NCI-H1694 (cell line): ENCODE measurements at places on chromosomes 1 and 21.

DNA sequence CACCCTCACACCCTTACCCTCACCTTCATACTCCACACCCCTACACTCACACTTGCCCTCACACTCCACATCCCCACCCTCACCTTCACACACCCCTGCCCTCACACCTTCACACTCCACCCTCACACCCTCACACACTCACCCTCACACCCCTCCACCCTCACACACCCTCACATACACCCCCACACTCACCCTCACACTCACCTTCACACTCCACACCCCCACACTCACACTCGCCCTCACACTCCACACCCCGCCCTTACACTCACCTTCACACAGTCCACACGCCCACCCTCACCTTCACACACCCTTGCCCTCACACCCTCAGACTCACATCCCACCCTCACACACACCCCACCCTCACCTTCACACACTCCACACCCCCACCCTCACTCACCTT, 43.6 kb upstream of the EDN2 start:
- no peak for DNase-seq

DNA sequence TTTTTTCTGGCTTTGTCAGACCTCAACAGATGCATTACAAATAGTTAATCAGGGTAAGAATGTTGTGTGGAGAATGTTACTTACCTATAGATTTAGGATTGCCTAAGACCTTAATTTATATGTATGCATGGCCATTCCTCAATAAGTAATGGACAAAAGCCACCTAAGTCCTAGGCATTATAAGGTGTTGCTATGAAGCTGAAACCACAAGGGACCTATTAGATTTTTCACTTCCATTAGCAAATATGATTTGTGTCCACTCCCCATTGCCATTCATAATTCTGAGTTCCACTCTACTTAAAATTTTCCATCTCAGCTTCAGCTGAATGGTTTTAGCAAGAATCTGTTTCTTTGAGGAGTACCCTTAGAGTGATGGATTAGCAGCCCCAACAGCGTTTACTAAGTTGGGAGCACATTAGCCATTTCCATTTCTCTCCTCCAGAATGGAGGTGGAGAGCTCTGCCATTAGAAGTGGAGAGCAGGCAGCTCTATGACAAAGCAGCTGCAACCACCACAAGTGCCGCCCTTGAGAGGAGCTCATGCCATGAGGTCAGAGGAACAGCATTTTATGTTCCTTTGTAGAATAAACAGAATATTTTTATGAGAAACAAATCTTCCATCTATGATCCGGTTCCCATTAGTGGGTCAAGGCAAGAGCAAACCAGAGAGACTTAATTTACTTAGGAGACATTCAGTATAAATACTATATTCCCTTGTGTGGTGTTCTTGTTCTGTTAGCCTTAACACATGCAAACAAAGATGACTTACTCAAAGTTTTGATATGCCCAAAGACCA, 28.9 kb upstream of the C1orf87 start:
- no peak for DNase-seq

DNA sequence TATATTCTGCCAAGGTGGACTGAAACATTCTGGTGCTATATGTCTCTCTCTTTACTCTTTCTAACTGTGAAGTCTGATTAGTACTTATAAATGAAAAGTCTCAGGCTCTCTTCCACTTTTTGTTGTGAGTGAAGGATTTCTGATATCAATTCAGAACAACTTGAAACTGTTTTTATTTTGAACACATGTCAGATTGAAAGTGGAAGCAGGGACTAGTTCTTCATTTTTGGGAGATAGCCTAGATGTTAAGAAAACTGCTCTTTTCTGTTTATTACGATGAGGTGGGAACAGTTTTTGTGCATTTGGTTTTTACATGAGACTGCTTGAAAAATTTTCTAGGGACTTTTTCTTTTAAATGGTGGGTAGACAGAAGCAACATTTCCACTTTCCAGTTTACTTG, 14.5 kb upstream of the GBP3 start:
- no peak for DNase-seq

- no peak for DNase-seq
These were observed 302.6 kb upstream of the PTBP2 start for GRCh38 chr1:96418969-96419368.

- no peak for DNase-seq
These were observed 16.9 kb upstream of the SAMD11 start for GRCh38 chr1:906600-907420.

GRCh38 chr1:214638997-214639396, 36.0 kb downstream of the CENPF start:
- DNase-seq, result no peak

DNA sequence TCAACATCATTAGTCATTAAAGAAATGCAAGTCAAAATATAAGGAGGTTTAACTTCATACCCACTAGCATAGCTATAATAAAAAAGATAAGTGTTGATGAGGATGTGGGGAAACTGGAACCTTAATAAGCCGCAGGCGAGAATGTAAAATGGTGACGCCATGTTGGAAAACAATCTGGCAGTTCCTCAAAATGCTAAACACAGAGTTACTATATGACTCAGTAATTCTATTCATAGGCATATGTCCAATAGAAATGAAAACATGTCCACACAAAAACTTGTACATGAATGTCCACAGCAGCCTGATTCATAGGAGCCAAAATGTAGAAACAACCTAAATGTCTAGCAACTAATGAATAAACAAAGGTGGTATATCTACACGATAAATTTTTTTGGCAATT, 23.2 kb downstream of the DDX59 start:
- DNase-seq, result no peak

DNA sequence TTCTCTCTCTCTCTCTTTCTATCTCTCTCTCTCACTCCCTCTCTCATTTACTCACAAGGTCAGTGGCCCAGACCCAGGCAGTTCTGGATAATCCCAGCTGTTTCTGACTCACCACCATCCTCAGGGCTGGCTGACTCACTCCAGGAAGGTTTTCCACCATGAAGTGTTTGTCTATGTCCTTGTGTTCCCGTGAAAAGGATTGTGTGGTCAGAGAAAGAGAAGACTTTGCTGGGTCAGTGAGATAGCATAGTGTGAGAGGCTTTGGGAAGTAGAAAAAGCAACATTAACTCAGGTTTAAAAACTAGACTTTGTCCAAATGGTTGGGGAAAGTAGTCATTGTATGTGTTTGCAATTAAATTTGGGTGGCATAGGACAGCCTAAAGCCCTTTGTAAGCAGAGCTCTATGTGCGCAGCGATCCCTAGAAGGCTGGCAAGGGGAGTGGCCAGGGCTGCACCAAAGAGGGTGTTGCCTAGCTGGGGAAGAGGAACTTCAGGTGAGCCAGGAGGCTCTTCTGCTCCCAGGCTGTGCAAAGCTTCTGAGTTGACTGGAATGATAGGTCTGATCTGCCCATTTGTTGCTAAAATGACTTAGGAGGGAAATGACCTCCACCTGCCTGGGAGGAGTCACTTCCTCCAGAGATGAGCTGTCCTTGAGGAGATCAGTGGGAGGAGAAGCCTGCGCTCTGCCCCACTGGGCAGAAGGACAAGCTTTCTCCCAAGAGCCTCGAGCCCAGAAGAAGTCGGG, 4.9 kb upstream of the CAPN2 start:
- DNase-seq, result no peak

DNA sequence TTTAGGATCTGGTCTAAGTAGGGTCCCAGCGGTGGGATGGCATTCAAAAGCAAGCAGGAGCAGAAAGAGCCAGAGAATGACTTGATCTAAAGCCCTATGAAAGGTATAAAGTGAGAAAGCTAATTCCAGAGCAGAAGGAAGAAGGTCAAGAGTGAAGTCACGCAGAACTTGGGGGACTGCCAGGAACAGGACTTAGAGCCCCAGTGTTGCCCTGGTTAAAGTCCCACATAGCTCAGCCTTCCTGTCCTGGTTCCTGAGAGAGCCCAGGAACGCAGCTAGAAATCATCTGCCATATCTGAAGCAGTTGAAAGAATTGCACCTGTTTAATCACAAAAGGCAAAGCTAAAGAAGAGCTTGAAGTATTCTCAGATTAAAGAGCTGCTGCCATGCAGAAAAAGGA, 160.6 kb upstream of the ATP1B1 start:
- no peak for DNase-seq

- DNase-seq, result peak; percentile 16
These were observed 669 bp downstream of the XPR1 start for GRCh38 chr1:180632326-180633056.

GRCh38 chr1:173249349-173249748, 42.2 kb upstream of the TNFSF4 start:
- no peak for DNase-seq

DNA sequence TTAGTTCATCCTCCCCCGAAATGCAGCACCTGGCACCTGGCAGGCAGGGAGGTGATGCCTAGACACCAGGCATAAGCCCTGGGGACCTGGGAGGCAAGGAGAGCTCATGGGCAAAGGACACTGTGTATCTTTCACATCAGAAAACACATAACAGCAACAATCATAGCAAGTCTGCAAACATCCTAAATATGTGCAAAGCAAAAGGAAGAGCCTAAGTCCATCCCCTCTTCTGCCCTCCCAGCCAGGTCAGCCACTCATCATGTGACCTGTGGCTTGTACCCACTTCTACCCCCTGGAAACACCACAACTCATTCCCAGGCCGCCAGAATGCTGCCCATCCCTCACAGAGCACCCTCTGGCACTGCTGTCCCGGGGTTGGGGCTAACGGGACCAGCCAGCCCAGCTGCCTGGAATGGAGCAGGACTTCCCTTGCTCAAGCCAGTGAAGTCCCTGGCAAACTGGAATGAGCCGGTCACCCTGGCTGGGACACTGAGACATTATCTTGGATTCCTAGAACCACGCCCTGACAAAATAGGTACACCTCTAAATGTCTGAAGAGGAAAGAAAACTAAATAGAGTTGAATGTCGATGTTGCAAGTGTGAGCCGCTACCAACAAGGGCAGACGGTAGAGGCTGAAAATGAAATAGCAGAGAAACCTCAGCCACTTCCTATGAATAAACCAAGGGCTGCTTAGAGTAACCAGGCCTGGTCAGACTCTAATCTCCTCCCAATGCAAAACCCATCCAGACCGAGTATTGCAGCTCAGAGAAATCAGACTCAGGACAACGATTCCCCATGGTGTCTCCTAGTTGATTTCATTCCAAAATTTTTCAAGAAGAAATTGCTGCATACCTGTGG, 29.4 kb downstream of the TMPRSS2 start:
- no peak for DNase-seq

- no peak for DNase-seq
These were observed 71.7 kb upstream of the TNFSF18 start for GRCh38 chr1:173122344-173122935.

GRCh38 chr1:198531891-198532290, 8.6 kb downstream of the ATP6V1G3 start:
- DNase-seq, result peak; percentile 24

GRCh38 chr1:225651872-225652728, 823 bp downstream of the ENAH start:
- peak; percentile 38 for DNase-seq

- DNase-seq, result no peak
These were observed 20.6 kb upstream of the PLEKHA6 start for GRCh38 chr1:204380293-204380831.

DNA sequence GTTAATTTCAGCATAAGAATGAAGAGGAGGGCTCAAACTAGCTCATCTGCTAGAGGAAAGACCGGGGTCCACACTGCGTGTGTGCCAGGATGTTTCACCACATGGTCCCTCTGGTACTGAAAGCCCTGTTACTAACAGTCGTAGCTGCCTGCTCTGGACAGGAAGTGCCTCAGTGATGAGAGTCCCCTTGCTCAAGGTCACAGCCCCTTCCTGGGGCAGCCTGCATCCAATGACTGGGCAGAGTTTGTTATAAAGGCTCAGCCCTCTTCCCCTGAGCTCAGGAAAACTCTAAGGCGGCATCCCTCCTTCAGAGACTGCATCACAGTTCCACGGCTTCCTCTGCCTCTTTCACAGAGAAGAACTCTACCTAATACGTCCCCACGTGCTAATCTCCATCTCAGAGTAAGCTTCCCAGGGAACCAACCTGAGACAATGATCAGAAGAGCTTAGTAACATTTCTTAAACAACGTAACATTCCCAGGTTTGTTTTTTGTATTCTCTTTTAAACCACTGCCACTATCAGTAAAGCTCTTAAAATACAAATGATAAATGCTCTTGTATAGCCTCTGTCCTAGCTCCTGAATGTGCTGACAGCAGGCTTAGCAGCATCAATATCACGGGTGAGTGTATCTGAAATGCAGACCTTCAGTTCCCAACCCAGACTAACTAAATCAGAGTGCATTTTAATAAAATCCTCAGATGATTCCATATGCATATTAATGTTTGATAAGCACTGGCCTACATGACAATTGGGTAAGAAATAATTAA, 38.0 kb upstream of the ATP1A1 start:
- no peak for DNase-seq

DNA sequence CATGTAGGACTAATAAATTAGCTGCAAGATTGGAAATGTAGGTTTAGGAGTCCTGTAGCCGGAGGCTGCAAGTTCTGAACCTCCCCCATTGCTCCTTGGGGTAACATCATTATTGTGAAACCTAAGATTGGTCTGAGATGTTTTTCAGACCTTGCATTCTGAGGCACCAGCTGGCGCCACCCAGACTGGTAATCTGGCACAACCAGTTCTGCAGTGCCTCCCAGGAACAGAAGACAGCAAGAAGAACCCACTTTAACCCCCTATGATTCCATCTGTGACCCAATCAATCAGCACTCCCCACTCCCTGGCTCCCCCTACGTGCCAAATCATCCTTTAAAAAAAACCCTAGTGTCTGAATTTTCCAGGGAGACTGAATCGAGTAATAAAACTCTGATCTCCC, 11.6 kb upstream of the DNAJC6 start:
- DNase-seq, result no peak
